Activated CD8-positive, alpha-beta T cell treated with anti-CD3 and anti-CD28 coated beads, Interleukin-2, amount 10 ng/mL, durations not matched to agents 7 days and 5 days (primary cell): ENCODE measurements at places on chromosomes 7 and 10.

DNA sequence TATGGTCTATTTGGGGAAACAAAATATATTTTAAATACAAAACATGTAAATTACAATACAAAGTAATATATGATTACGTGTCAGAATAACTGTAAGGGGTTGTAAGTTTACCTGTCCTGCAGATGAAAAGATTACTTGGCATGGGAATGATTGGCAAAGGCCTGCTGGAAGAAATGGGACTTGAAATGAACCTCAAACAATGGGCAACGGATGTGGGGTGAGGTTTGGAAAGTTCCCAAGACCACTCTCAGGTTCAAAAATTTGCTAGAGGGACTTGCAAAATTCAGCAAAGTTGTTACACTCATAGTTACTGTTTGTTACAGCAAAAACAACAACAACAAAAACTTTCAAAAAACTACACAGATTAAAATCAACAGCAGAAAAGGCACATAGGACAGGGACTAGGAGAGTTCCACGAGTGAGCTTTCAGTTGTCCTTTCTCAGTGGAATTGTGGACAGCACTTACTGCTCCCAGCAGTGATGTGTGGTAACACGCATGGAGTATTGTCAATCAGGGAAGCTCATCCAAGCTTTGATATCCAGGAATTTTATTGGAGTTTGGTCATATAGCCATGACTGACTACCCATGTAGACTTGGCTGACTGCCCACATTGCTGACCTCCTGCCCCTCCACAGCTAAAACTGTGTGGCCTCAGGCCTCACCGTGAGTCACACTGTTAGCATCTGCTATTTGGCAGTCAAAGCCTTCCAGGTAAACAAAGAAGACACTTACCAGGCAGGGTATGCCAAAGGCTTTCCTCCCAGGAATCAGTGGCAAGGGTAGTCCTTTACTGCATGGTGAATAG lies 43.8 kb downstream of the EXOC6 start:
- H3K36me3 ChIP-seq, result no peaks in the 10 kb centered on the region
- DNase-seq, result no peak
- H3K4me3 ChIP-seq, result no peak overlapping the region
- no peaks in the 10 kb centered on the region for H3K27me3 ChIP-seq
- no peak overlapping the region for H3K27ac ChIP-seq

DNA sequence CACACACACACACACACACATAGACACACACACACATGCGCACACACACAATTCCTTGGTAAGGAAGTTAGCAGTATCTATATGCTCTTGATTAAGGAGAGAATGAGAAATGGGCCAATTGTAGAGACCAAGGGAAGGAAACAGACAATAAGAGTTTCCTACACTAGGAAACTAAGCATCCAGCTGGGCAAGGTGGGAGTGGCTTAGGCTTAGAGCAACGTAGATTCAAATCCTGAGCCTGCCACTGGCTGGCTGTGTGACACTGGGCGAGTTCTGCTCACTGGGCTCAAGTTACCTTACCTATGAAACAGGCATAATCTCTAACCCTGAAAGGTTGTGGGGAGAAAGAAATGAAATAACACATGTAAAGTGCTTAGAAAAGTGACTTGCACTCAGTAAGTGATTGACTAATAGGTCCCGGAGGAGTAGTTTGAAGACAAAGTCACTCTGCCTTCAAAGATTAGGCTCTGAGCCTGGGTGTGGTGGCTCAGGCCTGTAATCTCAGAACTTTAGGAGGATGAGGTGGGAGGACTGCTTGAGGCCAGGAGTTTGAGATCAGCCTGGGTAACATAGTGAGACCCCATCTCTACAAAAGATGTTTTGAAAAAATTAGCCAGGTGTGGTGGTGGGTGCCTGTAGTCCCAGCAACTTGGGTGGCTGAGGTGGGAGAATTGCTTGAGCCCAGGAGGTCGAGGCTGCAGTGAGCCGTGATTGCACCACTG lies 701.4 kb downstream of the PARD3 start:
- H3K36me3 ChIP-seq, result no peaks in the 10 kb centered on the region
- H3K4me1 ChIP-seq, result no peaks in the 10 kb centered on the region

- H3K4me1 ChIP-seq, result no peaks in the 10 kb centered on the region
- no peak for DNase-seq
- no peaks in the 10 kb centered on the region for H3K36me3 ChIP-seq
- H3K4me3 ChIP-seq, result no peak overlapping the region
- H3K27me3 ChIP-seq, result peaks cover 3% of the 10 kb centered on the region
Observed at GRCh38 chr7:11332186-11332864, 358.7 kb downstream of the PHF14 start.

DNA sequence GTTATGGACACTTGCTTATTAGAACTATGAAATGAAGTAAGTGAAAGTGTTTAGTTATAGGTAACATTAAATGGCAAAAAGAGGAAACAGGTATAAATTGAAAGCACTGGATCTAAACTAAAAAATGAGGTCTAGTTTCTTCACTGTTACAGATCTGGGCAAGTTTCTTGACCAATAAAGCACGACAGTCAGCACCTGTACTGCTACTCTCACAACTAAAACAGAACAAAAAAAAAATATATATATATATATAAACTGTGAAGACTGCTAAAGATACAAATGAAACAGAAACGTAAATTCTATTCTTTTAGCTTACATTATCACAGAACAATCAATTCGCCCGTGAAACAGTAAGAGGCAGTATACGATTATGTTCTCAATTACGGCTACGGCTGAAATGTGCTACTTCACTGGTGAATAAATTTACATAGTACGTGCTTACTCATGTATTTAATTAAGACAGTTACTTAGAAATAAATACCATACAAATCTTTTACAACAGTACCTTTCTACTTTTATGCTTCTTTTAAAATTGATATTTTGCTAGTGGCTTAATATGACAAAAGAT lies 4.2 kb downstream of the AHR start:
- H3K27ac ChIP-seq, result peak overlapping the region; percentile 26
- peaks cover 18% of the 10 kb centered on the region for H3K36me3 ChIP-seq
- no peak for DNase-seq
- H3K27me3 ChIP-seq, result no peaks in the 10 kb centered on the region

GRCh38 chr10:92239600-92240288 lies 51.1 kb downstream of the CPEB3 start:
- peaks cover 4% of the 10 kb centered on the region for H3K27me3 ChIP-seq
- peak overlapping the region; percentile 87 for H3K4me3 ChIP-seq
- H3K4me1 ChIP-seq, result peaks cover 27% of the 10 kb centered on the region

GRCh38 chr7:129748356-129749109 lies 137.0 kb downstream of the NRF1 start:
- H3K4me1 ChIP-seq, result no peaks in the 10 kb centered on the region
- no peaks in the 10 kb centered on the region for H3K27me3 ChIP-seq
- no peak overlapping the region for H3K4me3 ChIP-seq
- DNase-seq, result no peak

GRCh38 chr7:11232462-11232861 lies 258.8 kb downstream of the PHF14 start:
- no peaks in the 10 kb centered on the region for H3K36me3 ChIP-seq
- H3K4me3 ChIP-seq, result no peak overlapping the region
- no peaks in the 10 kb centered on the region for H3K4me1 ChIP-seq
- no peak overlapping the region for H3K27ac ChIP-seq
- H3K27me3 ChIP-seq, result peaks cover 1% of the 10 kb centered on the region

DNA sequence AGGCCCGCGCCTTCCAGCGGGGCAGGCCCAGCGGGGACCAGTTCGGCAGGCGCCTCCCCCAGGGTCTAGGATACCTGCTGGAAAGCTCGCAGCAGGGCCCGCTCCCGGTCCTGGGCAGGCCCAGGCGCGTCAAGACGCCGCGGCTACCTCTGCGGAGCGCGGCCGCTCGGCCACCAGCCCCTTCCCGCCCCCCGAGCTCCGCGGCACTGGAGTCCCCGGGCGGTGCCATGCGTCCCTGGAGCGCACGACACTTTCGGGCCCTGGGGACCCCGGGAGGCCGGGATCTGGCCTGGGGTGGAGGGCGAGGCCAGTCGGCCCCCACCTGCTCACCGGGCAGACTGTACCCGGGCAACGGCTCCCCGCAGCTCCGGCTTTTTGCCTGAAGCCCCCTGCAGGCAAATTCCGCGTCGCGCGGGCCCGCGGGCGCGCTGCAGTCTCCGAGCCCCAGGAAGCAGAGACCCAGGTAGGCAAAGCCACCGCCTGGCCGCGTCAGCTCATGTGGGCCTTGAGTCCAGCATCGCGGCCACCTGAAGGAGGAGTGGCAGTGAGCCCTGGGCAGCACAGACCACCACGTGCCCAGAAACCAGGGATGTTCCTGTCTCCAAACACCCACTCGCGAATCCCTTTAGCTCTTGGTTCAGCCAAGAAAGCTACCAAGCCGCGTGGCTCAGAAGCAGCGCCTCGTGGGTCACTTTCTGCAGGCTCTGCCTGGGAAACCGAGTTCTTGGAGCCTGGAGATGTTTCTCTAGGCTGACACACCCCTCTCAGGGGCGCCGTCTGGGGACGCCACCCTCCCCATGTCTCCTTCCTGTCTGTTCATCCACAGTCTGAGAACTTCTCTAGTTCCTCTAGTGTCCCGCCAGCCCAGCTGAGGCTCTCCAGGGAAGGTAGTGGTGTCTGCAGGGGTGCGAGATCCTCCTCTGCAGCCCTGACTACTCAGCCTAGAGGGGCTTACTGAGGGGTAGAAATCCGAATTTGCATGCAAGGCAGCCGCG lies 46.1 kb upstream of the APBB1IP start:
- no peaks in the 10 kb centered on the region for H3K36me3 ChIP-seq
- DNase-seq, result no peak
- peaks cover 13% of the 10 kb centered on the region for H3K27me3 ChIP-seq
- H3K27ac ChIP-seq, result no peak overlapping the region
- H3K4me1 ChIP-seq, result peaks cover 3% of the 10 kb centered on the region

GRCh38 chr10:47418321-47418720 lies 34.2 kb upstream of the ZNF488 start:
- no peaks in the 10 kb centered on the region for H3K4me1 ChIP-seq
- no peaks in the 10 kb centered on the region for H3K27me3 ChIP-seq
- H3K36me3 ChIP-seq, result no peaks in the 10 kb centered on the region
- DNase-seq, result no peak
